ENCODE measurements at places on chromosomes 6 and 20.

GRCh38 chr20:60057866-60058807 is 99.9 kb downstream of the CDH26 start:
- DNase-seq: no peak

DNA sequence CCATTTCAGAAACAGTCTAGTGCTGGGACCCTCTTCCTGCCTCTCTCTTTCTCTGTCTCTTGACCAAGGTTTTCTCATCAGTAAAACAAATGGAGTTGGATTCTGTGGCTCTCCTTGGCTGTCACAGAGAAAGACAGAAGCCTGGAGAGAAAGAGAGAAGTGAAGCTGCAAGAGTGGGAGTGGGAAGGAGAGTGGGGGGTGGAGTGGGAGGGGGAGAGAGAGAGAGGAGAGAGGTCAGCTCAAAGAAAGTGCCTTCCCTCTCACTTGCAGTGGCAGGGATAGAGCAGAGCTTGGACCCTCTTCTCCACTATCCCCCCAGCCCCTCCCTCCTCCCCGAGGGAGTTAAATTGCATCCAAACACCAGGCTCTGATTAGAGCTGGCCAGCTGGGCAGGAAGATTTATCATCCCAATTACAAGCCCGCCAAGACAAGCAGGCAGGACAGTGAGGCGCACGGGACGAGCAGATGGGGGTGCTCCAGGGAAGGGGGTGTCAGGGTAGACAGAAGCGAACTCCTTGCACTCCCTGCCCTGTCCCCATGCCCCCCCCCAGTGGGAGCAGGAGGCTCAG is 74.3 kb downstream of the CD40 start:
- no peak for DNase-seq

- no peak for DNase-seq
Measured at GRCh38 chr6:111975466-111975865, 78.4 kb upstream of the CCN6 start.

GRCh38 chr6:28082939-28083338 is 2.6 kb downstream of the ZNF165 start:
- no peak for DNase-seq

DNA sequence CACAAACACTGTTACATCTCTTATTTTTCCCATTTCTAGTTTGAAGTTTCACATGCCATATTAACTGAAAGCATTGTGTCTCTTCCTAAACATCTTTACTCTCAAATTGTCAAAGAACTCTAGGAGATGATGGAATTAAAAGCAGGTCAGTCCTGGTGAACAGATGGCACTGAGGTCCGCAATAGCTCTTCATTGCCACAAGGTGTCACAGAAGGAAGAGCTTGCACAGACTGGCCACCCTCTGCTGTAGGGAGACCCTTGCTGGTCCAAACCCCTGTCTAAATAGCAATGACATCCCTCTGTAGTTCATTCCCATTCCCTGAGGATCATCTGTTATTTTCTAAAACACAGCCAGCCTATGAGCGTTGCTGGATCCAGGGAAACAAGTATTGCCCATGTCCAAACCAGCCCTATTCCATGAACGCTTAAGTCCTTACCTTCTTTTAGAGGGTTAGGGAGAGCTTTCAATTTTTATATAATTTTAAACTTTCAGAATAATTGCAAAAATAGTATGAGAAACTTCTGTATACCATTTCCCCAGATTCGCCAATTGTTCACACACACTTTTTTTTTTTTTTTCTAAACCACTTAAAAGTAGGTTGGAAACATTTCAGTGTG is 10.1 kb upstream of the HDAC2 start:
- DNase-seq: no peak

DNA sequence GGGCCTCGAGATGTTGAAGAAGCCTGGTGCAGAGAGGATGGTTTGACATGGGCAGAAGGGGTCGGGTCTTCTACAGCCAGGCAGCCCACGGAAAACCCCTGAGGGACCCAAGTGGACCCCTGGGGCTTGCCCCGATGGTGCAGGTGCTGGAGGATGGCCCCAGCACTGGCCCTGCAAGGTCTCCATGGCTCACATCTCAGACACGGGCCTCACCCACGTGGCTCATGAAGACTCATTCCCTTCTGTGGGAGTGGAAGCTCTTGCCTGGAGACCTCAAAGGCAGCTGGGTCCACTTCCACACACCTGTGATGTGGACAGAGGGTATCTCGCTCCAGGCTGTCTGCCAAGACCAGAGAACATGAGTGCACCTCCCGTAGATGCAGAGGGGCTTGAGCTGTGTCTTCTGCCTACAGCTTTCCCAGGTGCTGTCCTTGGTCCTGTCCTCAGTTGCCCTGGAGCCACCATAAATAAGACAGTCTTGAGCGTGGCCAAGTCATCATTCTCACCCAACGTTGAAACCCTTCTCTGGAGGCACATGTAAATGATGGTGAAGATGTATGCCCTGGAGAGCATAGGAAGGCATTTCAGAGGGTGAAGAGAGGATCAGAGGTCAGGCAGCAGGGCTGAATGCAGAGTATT is 108.0 kb downstream of the SYNDIG1 start:
- no peak for DNase-seq

- no peak for DNase-seq
Measured at GRCh38 chr20:6635034-6635736, 132.3 kb upstream of the BMP2 start.

DNA sequence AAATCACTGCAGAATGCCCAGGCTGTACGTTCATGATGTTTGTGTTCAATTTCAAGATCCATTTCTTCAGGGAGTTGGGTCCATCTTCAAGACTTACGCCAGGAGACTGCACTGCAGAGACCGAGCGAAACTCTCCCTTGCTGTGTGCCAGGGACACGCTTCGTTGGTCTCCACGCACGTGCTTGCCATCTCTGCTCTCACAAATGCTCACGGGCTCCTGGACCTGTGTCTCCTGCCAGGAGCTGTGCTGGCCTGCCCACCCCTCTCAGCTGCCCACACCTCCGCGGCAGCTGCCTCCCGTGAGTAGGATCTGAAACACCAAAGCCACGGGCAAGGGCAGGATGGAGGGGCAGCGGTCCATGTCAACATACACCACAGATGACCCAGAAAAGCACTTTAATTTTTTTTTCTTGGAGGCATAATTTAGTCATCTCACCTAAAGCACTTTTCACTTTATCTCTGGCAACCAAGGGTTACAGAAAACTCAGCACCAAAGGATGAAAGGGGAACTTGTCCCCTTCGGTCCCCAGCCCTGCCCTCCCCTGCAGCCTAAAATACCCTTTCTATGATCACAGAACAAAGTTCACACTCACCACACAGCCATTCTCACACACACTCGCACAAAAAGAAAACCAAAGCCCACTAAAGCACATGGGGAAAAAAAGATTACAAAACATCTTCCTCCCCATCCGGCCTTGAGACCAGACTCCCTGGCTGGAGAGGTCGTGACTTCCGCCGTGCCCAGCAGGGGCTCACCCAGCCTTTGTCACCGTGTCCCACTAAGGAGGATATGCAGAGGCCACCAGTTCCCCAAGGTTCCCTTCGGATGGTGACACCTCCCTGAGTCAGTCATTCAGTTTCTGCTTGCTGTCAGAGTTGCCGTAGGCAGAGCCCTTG is 137.9 kb downstream of the AGPAT4 start:
- DNase-seq: no peak

- DNase-seq: peak; percentile 23
Measured at GRCh38 chr6:132520953-132521352, 8.0 kb upstream of the STX7 start.

- no peak for DNase-seq
Measured at GRCh38 chr6:93970684-93971083, 551.3 kb upstream of the EPHA7 start.

DNA sequence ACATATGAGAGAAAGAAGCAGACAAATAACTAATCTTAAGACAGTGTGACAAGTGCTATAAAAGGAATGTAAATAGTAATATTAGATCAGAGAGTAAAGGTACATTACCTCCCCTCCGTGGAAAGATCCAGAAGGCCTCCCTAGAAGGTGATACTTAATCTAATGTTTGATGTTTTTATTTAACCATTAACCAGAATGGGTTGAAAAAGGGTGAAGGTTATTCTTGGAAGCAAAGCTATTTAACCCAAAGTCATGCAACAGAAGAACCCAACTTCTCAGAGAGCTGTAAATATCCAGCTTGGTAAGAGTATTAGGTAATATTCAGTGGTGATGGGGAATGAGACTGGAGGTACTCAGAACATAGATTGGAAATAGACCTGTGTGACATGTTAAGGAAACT is 68.0 kb upstream of the HIVEP1 start:
- no peak for DNase-seq

GRCh38 chr6:74857157-74857556 is 348.7 kb downstream of the COL12A1 start:
- no peak for DNase-seq

DNA sequence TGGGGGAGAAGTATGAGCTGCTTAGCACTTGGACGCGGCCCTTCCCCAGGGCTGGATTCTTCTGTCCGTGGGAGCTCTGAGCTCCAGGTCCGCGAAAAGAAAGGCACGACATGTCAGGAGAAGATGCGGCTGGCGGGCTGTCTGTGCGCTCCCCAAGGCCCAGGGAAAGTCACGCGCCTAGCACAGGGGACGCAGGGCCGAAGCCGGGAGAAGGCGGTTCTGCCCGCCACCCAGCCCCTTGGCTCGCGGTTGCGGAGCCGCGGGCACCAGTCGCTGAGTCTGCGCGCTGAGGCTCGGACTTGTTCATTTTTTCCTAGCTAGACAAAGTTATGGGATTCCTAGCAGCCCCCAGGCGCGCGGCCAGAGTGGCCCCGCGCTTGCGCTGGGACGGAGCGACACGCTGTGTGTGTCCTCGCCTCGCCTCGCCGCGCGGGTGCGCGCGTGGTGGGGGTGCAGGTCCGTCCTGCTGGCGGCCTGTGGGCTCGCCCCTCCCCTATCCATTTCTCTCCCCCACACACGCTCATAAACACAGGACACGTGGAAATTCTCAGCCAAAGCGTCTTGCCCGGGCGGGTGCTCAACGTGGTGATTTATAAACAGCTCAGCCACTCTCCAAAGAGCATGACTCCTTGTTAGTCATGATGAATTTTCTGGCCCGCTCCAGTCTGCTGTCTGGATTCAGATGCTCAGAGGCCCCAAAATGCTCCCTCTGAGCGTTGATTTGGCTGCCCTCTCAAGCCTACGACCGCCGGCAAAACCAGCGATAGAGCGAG is 1.9 kb upstream of the POU3F2 start:
- no peak for DNase-seq

GRCh38 chr20:59441860-59442810 is 141.7 kb downstream of the EDN3 start:
- DNase-seq: no peak

GRCh38 chr6:106981926-106982325 is 7.4 kb upstream of the CD24 start:
- DNase-seq: peak; percentile 65

DNA sequence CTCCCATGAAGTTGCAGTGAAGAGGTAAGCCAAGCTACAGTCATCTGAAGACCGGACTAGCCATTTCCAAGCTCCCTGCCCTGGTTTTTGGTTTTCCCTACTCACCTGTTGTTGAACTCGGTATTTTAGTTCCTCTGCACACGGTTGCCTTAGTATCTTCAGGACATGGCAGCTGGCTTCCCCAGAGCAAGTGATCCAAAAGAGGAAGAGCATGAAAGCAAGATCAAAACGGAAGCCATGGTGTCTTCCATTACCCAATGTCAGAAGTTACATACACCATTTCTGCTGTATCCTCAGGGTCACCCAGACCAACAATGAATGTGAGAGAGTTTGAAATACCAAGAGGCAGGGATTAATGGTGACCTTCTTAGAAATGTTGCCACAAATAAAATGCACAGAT is 276.6 kb upstream of the CNR1 start:
- DNase-seq: no peak

- no peak for DNase-seq
Measured at GRCh38 chr20:62190639-62191411, 8.0 kb downstream of the MTG2 start.

DNA sequence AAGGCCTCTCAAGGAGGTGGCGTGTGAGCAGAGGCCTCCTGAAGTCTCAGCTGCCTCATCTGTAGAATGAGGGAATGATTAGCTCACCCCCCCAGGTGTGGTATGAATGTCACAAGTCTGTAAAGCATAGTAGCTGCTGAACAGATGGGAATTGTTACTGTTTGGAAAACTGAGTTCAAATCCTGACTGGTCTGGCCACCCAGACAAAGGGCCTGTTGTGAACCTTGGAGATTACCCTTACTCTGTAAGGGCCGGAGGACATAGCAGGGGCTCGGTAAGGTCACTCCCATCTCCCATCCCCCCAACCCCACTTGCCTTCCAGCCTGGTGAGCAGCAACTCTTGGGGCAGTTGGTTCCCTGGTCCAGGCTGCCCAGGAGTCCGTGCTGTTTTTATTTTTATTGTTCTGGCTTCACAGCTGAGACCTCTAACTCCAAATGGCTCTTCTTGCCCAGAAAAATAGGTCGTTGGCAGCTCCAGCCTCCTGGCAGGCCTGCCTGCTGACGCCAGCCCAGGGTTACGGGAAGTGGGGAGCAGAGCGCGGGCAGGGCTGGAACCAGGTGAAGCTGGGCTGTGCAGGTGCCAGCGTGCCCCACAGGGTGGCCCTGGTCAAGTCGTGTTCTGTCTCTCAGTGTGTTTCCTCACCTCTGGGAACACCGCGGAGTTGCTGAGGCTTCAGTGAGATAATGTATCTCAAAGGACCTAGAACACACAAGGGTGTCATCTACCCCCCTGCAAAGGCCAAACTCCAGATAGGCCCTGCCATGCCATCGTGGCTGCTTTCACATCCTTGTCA is 4.5 kb upstream of the SIRPA start:
- DNase-seq: no peak

All from AG09309 (cell line).